ENCODE measurements at places on chromosomes 1 and 21.

DNA sequence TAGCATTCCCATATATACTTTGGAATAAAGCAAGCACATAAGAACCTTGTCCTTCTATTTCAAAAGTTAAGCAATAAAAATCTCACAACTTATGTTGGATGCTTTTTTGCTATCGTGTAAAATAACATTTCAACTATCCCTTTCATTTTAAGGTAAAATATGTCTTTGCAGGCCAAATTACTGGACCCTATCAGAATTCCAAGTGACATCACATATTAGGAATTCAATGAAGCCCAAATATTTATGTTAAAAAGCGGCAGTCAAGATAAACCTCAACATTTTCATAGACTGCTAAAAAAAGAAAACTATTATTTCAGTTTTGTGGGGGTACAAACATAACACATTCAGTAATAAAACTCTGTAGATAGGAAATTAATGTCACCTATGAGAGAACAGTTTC is 252.0 kb downstream of the KCTD3 start:
- no peak for DNase-seq

GRCh38 chr21:14251336-14251735 is 35.4 kb downstream of the RBM11 start:
- DNase-seq: no peak

GRCh38 chr1:11479375-11479979 is 522 bp downstream of the DISP3 start:
- DNase-seq: no peak

- no peak for DNase-seq
Observed at GRCh38 chr1:13832100-13832499, 132.1 kb downstream of the PRDM2 start.

DNA sequence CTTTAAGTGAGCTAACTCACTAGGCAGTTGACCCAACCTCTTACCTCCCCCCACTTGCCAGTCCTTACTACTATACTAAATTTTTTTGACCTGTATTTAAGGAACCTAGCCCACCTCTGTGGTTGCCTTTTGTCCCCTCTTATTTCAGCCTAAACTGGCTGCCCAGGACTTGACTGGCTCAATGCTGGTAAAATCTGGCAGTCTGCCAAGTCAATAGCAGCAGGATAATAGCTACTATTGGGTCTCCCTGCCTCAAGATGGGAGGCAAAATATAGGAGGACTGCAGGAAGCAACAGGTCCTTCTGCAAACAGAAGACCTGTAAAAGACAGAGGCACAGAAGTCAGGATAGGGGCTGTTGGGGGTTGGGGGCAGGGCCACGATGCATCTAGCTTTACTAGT is 144.2 kb upstream of the POGK start:
- no peak for DNase-seq

DNA sequence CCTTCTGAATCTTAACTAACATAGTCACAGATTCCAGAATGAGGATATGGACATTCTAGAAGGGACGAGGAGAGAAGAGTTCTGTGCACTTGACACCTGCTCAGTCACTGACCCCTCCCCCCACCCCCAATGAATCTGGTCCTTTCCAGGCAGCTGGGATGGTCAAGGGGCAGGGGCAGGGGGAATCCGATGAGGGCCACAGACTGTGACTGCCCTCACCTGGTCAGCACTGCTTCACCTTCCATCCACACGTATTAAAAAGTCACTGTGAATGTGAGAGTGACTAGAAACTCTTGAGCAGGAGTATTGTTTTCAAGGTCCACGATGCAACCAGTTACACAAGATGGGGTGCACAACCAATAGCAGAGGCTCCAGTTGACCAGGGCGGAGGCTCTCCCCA is 9.5 kb upstream of the PRAMEF12 start:
- no peak for DNase-seq

- peak; percentile 4 for DNase-seq
Observed at GRCh38 chr1:147496571-147497210, 44.6 kb upstream of the BCL9 start.

DNA sequence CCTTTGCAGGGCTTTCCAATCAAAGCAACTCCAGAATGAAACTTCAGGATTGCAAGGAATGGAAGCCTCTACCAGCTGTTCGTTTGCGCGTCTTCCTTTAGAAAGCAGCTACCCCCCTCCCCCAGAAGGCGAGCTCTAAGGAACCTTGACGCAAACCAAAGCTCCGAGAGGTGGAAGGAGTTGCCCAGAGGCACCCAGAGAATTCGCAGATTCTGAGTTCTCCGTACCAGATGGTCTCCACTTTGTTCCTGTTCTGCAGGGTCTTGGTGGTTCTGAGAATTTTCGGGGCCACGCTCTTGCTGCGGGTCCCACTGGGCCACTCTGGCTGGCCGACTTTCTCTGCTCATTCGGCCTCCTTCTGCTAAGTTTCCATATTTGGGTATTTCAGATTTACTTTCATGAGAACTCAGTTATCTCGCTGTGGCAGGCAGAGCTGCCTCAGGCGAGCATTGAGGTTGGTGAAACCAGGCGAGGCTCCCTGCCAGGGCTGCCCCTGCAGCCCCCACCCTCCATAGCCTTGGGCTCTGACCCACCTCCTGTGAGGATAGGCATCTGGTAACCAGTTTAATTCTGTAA is 801 bp downstream of the TRAF5 start:
- peak; percentile 68 for DNase-seq

- DNase-seq: no peak
Observed at GRCh38 chr1:15523104-15524020, 653 bp downstream of the CASP9 start.

GRCh38 chr1:244901400-244902015 is 37.2 kb upstream of the HNRNPU start:
- no peak for DNase-seq

- DNase-seq: no peak
Observed at GRCh38 chr1:172640111-172640510, 18.8 kb upstream of the FASLG start.

- DNase-seq: no peak
Observed at GRCh38 chr1:39243302-39243701, 38.8 kb downstream of the MACF1 start.

DNA sequence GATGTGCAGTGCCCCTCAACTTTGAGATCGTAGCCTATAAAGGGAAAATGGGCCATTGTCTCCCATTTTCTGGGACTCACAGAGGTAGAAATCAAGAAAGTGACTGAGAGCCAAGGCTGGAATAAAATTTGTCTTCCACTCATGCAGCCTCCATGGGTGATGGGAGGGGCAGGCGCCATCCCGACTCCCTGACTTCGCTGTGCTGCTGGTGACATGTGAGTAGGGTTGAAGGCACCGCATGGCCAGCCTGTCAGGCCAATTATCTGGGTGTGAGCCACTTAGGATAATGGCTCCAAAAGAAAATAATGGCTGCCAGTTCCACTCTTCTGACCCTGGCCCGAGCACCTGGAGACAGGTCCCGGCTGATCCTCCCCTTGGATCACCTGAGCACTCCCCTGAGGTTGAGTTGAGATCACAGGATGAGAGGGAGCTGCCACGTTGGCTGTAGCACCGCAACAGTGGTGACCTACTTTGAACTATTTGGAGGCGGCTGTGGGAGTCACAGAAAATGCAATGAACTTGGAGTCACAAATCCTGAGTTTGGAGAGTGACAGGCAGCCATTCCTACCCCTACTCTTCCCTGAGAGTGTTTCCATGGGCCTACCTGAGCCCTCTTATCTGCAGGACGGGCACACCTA is 26.3 kb downstream of the CAPN9 start:
- DNase-seq: no peak

DNA sequence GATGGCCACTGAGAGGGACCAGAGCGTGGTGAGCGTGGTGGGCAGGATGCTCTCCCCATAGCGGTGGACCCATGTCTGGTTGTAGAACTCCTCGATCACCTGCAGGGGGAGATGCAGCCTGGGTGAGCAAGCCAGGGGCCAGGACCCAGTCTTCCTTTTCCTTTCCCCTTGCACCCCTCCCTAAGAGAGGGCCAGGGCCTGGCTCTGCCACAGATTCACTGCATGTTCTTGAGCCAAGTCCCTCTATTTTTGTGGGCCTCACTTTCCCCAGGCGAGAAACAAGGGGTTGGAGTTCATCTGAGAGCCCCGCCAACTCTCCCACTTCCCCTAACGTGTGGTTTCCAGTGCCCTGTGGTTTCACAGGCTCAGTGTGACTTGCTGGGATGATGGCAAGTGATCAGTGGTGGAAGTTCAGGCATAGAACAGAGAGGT is 27.5 kb downstream of the SLC2A1 start:
- DNase-seq: peak; percentile 88

DNA sequence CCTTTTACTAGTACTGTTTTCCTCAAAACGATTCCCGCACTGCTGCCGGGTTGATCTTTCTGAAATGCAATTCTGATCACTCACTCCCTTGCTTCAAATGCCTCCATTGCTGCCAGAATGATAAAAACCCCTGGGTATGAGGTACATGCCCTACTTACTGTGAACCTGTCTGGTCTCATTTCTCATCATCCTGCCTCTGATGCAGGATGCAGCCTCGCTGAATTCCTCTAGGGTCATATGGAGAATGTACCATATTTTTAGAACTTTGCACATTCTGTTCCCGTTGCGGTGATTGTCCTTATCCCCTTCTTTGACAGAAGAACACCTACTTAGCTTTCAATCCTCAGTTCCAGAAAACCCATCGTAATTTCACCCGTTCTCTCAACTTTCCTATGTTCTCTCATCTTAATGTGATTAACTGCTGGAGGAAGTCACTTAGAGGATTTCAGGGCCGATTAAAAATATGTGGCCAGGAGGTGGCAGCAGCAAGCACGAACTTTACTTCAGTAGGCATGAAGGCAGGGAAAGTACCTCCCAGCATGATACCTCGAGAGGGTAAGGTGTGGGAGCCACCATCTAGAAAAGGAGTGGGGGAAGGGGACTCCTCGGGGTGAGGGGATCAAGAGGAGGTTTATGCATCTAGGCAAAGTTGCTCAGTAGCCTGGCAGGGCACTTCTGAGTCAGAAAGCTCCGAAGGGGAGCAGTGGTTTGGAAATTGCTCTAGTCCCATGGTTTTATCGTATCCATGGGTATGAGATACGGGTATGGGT is 361.5 kb upstream of the ZP4 start:
- DNase-seq: peak; percentile 39

DNA sequence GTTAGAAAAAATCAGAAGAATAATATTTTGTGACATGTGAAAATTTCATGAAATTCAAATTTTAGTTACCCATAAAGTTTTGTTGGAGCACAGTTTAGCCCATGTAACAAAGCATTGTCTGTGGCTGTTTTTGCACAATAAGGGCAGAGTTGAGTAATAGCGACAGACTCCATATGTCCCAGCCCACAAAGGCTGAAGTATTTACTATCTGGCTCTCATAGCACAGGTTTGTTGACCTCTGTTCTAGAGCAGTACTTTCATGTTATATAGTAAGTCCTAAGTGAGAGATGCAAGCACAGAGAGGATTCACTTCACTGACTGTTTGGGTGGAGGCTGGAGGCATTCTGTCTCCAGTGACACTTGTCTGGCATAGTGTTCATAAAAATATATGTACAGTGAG is 6.8 kb downstream of the LAMC1 start:
- peak; percentile 64 for DNase-seq

DNA sequence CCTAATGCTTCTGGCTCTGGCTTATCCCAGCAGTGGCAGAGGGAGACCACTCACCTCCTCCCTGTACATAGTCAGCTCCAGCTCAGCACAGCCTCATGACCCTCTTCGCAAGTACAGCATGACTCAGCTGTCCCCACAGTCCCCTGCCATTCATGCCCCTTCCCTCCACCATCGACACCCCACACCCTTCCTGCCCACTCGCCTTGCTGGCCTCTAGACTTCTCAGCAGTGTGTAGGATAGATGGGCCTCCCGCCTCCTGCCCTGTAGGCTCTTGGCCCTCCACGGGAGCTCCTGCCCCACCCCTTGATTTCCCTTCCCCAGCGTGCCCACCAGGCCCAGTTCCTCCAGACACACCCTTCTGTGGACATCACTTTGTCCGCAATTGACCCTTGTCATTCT is 9.8 kb downstream of the NPR1 start:
- no peak for DNase-seq

DNA sequence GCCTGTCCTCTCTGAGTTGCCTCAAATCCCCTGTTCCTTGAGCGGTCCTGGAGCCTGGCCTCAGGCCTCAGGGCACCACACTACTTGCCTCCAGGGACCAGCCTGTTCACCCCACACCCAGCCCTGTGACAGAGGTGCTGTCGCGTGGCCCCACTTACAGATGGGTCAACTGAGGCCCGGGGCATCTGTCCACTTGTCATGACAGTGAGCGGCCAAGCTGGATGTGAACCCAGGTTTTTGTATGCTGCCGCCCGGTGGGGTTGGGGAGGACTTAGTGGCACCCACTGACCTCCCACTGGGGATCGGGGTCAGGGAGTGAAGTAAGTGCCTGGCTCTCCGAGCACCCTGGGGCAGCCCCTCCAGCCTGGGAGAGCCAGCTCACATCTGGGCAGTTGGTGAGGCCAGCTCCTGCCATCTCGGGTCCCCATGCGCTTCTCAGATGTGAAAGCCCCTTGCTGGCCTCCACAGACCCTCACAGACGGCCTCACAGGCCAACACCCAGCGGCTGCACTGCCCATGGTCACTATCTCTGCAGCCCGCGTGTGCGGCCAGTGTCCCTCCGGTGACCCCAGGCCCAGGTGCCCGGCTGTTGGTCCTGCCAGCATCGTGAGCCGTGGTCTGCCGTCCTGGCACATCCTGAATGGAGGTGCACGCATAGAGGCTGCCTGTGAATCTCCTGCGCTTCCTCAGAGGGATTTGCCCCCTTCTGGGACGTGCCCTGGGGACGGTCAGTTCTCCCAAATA is 9.3 kb upstream of the FAAP20 start:
- no peak for DNase-seq

DNA sequence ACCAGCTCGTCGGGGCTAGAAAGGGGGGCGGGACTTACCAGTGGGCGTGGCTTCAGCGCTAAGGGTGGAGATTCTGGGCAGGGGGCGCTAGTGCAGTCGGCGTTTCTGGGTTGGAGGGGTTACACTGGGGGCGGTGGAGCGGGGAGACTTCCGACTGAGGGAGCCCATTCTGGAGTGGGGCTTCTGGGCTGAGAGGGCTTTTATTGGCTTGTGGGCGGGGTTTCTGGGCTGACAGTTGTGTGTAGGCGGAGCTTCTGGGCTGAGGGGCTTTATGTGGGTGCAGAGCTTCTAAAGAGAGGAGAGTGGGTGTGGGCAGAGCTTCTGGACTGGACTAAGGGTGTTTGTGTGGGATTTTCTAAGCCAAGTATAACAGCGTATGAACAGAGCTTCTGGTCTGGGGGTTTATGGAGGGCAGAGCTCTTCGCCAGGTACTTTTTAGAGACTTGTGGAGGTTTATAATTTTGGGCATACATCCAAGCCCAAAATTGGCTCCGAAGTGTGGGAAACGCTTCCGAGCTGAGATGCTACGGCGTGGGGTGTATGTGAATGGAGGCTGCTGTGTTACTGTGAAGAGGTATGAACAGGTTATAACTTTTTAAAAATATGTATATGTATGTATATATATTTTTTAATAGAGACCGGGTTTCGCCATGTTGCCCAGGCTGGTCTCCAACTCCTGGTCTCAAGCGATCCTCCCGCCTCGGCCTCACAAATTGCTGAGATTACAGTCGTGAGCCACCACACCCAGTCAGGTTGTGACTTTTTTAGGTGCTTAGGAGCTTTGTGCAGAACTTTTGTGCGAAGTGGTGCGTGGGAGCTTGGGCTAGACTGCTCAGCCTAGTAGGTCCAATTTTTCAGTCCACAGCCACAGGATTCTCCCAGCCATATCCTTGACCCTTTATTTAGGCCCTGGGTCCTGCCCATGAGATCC is 825 bp downstream of the TMEM39B start:
- DNase-seq: no peak
